ENCODE measurements at places on chromosomes 6 and 20.

- DNase-seq = peak; percentile 54
These were observed 30.1 kb downstream of the RIMS4 start for GRCh38 chr20:44780226-44780625.

DNA sequence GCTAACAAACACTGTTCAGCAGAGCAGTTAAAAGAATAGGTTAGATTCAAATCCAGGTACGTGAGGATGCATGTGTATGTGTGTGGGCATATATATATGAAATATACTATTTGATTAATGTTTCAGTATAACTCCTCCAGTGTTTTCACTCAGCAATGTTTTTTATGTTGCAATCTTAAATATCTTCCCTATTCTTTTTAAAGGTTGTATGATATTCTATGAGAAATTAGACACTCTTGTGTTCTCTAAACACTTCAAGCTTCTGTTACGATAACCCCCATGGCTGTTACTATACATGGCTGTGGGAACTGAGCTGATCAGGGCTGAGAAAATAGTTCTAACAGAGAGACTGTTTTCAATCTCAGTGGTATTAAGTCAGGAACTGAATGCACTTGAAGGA lies 421.0 kb downstream of the CBLN4 start:
- no peak for DNase-seq

DNA sequence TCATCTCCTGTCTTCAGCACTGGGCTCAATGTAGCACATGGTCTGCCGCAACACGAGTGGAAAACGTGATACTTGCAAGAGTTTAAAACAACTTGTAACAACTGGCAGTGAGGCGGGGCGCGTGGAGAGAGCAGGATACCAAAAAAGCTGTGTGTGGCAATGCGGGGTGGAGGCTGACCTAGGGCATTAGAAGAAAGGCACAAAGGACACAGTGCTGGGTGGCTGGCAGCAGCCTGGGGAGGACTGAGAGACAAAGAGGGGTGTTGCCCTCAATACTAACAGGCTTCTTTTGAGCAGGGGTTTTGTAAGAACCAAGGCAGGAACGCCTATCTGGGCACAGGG lies 1.5 kb upstream of the GFOD1 start:
- no peak for DNase-seq

GRCh38 chr6:33198159-33198852 lies 2.2 kb downstream of the RXRB start:
- no peak for DNase-seq

DNA sequence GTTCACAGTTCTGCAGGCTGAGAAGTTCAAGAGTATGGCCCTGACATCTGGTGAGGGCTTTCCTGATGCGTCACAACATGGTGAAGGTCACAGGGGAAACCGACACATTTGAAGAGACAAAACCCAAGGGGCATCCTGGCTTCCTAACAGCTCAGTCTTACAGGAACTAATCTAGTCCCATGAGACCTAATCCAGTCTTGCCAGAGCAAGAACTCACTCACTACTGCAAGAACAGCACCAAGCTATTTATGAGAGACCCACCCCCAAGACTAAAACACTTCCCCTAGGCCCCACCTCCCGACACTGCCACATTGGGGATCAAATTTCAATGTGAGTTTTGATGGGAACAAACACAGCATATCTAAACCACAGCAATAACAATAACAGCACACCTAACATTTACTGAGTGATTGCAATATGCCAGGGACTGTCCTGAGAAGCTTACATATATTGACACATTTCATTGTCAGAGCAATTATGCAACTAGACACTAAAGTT lies 46.6 kb downstream of the TPBG start:
- peak; percentile 78 for DNase-seq

GRCh38 chr6:110688661-110689268 lies 126.5 kb downstream of the CDK19 start:
- no peak for DNase-seq

- DNase-seq = no peak
These were observed 761.2 kb upstream of the CHD6 start for GRCh38 chr20:42379385-42379784.

All from fibroblast of upper back skin (primary cell).